ENCODE measurements at places on chromosomes 4 and X.

GRCh38 chr4:2286904-2287593 lies 25.1 kb upstream of the MXD4 start:
- no peaks in the 10 kb centered on the region for H3K36me3 ChIP-seq
- H3K27me3 ChIP-seq, result peaks cover under 1% of the 10 kb centered on the region
- H3K4me1 ChIP-seq, result peaks cover 19% of the 10 kb centered on the region
- no peak overlapping the region for H3K27ac ChIP-seq
- H3K4me3 ChIP-seq, result no peak overlapping the region

GRCh38 chr4:8197521-8197920 lies 1.6 kb upstream of the SH3TC1 start:
- no peak overlapping the region for H3K27ac ChIP-seq
- peaks cover 4% of the 10 kb centered on the region for H3K27me3 ChIP-seq
- no peaks in the 10 kb centered on the region for H3K36me3 ChIP-seq
- no peak overlapping the region for H3K4me3 ChIP-seq
- peaks cover 32% of the 10 kb centered on the region for H3K4me1 ChIP-seq

DNA sequence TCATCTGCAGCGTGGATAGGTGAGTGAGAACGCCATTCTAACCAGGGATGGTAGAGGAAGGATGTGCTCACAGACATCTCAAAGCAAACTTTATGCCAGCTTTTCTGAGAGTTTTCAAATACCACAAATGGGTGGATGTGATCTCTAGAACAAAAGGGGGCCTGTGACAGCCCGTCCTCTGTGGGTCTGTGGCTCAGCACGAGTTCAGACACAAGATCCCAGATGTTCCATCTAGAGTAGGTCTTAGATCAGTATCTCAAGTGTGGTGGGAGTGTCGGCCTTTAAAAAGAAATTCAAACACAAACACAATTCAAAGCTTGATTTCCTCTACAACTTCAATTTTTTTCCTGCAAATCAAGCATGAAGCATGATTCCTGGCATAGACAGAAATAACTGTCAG lies 22.8 kb downstream of the QDPR start:
- H3K27ac ChIP-seq, result no peak overlapping the region
- no peaks in the 10 kb centered on the region for H3K27me3 ChIP-seq
- no peak for DNase-seq
- no peak overlapping the region for H3K4me3 ChIP-seq

- no peaks in the 10 kb centered on the region for H3K4me1 ChIP-seq
- H3K27me3 ChIP-seq, result no peaks in the 10 kb centered on the region
- H3K36me3 ChIP-seq, result no peaks in the 10 kb centered on the region
These were observed 1122.9 kb upstream of the PCDH10 start for GRCh38 chr4:132026166-132026565.

- H3K27ac ChIP-seq, result no peak overlapping the region
- peaks cover 48% of the 10 kb centered on the region for H3K4me1 ChIP-seq
- DNase-seq, result no peak
- H3K36me3 ChIP-seq, result peaks cover 34% of the 10 kb centered on the region
- H3K4me3 ChIP-seq, result no peak overlapping the region
These were observed 25.7 kb downstream of the AFF1 start for GRCh38 chr4:86960557-86960961.

DNA sequence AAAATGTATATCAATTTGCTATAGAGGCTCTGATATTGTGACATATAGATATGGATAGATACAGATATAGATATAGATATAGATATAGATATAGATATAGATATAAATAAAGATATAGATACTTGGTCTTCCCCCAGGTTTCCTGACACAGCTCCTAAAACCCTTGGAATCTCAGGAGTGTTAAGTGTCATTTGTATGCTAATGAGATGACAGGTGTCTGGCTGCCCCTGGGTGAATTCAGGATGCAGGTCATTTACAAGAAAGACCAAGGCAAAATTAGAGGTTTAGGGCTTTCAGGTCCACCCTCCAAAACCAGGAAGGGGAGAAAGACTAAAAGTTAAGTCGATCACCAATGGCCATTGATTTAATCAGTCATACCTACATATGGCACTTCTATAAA lies 1034.8 kb downstream of the PDHA2 start:
- no peak overlapping the region for H3K4me3 ChIP-seq
- no peaks in the 10 kb centered on the region for H3K36me3 ChIP-seq
- no peaks in the 10 kb centered on the region for H3K27me3 ChIP-seq
- no peak for DNase-seq

- H3K4me3 ChIP-seq, result peak overlapping the region; percentile 88
- H3K4me1 ChIP-seq, result peaks cover 29% of the 10 kb centered on the region
These were observed 1.3 kb downstream of the YTHDC1 start for GRCh38 chr4:68348577-68348976.

DNA sequence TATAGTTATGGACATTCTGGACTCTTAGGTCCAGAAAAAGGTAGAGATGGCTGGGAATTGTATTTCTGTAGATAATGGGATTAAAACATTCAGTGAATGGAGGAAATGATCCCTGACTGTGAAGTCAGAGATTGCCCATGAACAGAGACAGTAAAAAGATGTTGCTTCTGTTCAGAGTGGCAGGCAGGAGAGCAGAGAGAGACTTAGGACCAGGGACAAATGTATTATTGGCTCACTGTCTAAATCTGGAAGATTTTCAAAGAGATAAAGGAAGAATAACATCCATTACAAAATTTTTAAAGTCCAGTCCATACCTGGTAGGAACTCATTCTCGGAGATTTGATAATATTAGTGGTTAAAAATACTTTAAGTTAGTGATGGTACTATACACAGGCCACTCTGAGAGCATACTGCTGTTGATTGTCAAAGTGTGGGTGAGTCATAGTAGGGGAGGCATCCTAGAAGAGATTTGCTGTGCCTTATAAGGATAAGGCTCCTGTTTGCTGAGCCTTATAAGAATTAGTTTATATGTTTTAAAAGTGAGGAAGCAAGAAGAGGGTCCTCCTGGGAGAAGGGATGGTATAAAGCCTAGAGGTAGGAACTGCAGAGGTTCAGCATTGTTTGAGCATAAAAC lies 53.0 kb downstream of the JADE3 start:
- H3K4me1 ChIP-seq, result peaks cover 3% of the 10 kb centered on the region
- H3K27me3 ChIP-seq, result peaks cover 5% of the 10 kb centered on the region
- DNase-seq, result no peak

- no peak overlapping the region for H3K27ac ChIP-seq
- no peaks in the 10 kb centered on the region for H3K4me1 ChIP-seq
- no peaks in the 10 kb centered on the region for H3K27me3 ChIP-seq
- no peak overlapping the region for H3K4me3 ChIP-seq
- H3K36me3 ChIP-seq, result no peaks in the 10 kb centered on the region
These were observed 541.0 kb downstream of the SPRY1 start for GRCh38 chr4:123937581-123937980.

DNA sequence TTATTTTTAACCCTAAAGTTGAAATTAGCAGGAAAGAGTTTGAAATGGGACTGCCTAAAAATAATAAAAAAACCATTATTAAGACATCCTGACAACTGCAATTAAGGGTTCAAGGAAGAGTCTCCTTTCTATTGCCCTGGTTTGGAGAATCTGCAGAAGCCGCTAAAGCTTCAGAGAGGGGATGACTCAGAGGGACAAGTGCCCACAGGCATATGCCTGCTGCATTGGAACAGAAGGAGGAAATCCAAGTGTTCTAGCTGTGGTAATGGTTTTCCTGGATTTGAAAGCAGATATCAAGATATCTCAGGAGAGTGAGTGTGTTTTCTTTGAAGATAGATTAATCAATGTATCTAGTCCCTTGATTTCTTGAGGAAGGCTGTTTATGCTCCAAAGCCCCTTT lies 235.1 kb upstream of the TAPT1 start:
- DNase-seq, result no peak
- H3K27me3 ChIP-seq, result no peaks in the 10 kb centered on the region
- H3K27ac ChIP-seq, result no peak overlapping the region
- H3K4me1 ChIP-seq, result no peaks in the 10 kb centered on the region

DNA sequence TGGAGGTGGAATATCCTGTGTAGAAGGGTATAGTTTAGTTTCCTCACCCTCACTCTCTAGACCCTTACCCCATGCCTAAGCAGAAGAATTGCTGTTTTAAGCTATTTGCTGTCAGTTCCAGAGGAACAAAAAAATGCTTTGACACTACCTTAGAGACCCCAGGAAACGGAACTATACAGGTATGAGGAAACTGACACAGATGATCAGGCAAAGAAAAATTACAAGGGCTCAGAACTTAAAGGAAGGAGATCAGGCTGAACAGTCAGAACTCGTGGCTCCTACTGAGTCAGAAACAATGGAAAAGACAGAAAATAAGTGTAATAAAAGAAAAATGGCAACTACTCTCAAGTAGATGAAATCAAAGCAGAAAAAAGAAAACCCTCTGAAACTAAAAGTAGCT lies 65.6 kb downstream of the BANK1 start:
- H3K27ac ChIP-seq, result no peak overlapping the region

- H3K27me3 ChIP-seq, result no peaks in the 10 kb centered on the region
- H3K27ac ChIP-seq, result peak overlapping the region; percentile 93
- no peak for DNase-seq
- H3K4me1 ChIP-seq, result peaks cover 16% of the 10 kb centered on the region
These were observed 1.1 kb downstream of the LAGE3 start for GRCh38 chrX:154477891-154478477.

DNA sequence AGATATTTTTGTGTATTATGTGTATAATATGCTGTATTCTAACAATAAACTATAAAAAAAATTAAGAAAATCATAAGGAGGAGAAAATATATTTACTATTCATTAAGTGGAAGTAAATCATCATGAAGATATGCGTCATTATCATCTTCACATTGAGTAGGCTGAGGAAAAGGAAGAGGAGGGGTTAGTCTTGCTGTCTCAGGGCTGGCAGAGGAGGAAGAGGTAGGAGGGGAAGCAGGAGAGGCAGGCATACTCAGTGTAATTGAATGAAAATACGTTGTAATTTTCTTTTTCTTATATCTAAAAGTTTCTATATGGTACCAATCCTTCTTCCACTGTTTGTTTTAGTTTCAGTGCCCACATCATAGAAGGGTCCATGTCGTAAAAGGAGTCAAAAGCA lies 9.8 kb upstream of the TMEM185A start:
- peaks cover 2% of the 10 kb centered on the region for H3K4me1 ChIP-seq
- H3K27ac ChIP-seq, result no peak overlapping the region
- no peaks in the 10 kb centered on the region for H3K36me3 ChIP-seq
- H3K27me3 ChIP-seq, result peaks cover 12% of the 10 kb centered on the region

DNA sequence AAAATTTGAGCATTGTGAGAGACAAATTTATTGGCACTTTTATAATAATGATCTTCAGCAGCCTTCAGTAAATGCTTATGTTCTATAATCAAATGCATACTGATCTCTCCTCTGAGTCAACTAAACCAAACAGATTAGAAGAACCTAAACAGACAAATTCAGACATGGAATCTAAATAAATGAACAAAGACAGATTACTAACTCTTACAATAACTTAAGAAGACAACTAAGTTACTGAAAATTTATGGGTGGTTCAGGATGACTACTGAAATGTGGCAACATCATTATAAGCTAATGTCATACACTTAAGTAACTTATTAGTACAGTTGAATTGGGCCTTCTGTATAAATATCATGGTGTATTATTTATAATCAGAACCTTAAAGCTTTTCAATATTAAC lies 127.3 kb downstream of the NEK1 start:
- no peaks in the 10 kb centered on the region for H3K4me1 ChIP-seq
- H3K27me3 ChIP-seq, result no peaks in the 10 kb centered on the region
- DNase-seq, result no peak
- H3K36me3 ChIP-seq, result no peaks in the 10 kb centered on the region

- no peaks in the 10 kb centered on the region for H3K36me3 ChIP-seq
- H3K4me1 ChIP-seq, result no peaks in the 10 kb centered on the region
- no peaks in the 10 kb centered on the region for H3K27me3 ChIP-seq
These were observed 181.0 kb upstream of the KCNIP4 start for GRCh38 chr4:22129454-22130029.

- no peak for DNase-seq
- H3K36me3 ChIP-seq, result no peaks in the 10 kb centered on the region
- no peak overlapping the region for H3K27ac ChIP-seq
- H3K4me1 ChIP-seq, result no peaks in the 10 kb centered on the region
These were observed 694.0 kb downstream of the KCTD8 start for GRCh38 chr4:43754566-43754965.

DNA sequence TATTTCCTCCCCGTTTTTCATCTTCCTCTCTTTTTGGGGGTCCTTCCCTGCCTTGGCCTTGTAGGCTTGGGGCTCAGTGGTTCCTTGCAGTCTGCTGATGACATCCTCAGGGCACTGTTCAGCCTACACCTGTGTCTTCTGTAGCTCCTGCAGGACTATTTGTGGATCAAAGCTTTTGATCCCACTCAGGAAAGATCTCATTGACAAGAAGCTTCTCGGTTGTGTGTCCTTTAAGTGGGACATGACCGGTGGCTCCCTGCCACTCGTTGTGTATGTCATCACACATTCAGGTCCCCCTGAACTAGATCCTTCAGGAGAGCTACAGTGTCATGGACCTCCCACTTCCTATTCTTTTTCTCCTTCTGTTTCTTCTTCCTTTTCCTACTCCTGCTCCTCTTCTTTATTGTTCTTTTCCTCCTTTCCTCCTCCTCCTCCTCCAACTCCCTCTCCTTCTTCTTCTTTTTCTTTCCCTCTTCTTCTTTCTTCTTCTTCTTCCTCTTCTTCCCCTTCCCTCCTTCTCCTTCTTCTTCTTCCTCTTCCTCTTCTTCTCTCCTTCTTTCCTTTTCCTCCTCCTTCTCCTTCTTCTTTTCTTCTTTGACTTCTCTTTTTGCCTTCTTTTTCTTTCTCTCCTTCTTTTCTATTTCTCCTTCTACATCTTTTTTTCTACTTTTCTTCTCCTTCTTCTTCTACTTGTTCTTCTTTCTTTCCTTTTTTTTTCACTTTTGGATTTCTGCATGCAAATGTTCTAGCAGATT lies 67.8 kb downstream of the NBDY start:
- DNase-seq, result peak; percentile 18
- peaks cover 6% of the 10 kb centered on the region for H3K36me3 ChIP-seq
- peaks cover 47% of the 10 kb centered on the region for H3K4me1 ChIP-seq
- no peaks in the 10 kb centered on the region for H3K27me3 ChIP-seq

DNA sequence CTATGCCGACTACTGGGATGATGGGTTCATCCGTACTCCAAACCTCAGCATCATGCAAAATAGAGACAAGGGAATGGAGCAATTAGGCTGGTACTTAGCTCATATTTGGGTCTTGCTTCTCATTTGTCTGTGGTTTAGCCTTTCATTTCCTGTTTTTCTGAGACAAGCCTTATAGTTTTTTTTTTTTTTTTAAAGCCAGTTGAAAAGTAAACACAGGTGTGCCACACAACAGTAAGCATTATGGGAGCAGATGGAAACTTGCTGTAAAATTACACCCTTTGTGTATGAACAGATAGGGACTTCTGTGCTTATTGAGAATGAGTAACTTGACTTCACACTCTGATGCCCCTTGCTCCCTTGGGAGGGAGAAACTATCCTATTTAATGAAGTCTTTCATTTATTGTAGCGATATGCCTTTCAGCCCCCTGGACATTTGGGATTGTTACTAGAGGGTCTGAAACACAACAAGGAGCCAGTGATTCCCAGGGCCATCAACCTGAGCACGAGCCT lies 13.7 kb downstream of the RASSF6 start:
- H3K36me3 ChIP-seq, result no peaks in the 10 kb centered on the region
- H3K4me3 ChIP-seq, result no peak overlapping the region
- peaks cover 9% of the 10 kb centered on the region for H3K27me3 ChIP-seq
- peaks cover 10% of the 10 kb centered on the region for H3K4me1 ChIP-seq
- no peak overlapping the region for H3K27ac ChIP-seq

GRCh38 chr4:127748957-127749356 lies 18.8 kb downstream of the SLC25A31 start:
- no peaks in the 10 kb centered on the region for H3K36me3 ChIP-seq
- H3K27me3 ChIP-seq, result peaks cover under 1% of the 10 kb centered on the region
- H3K4me3 ChIP-seq, result no peak overlapping the region

Data from activated CD4-positive, alpha-beta T cell treated with anti-CD3 and anti-CD28 coated beads, Interleukin-2, amount 10 ng/mL, durations not matched to agents 24 days and 14 days (primary cell).